ENCODE measurements at places on chromosomes 2 and 18.

- no peak for DNase-seq
Measured at GRCh38 chr2:175883586-175884194, 118.4 kb downstream of the LNPK start.

- DNase-seq: no peak
Measured at GRCh38 chr2:96340493-96341414, 5.2 kb downstream of the NCAPH start.

GRCh38 chr2:234464291-234464645 lies 32.6 kb downstream of the ARL4C start:
- no peak for DNase-seq

DNA sequence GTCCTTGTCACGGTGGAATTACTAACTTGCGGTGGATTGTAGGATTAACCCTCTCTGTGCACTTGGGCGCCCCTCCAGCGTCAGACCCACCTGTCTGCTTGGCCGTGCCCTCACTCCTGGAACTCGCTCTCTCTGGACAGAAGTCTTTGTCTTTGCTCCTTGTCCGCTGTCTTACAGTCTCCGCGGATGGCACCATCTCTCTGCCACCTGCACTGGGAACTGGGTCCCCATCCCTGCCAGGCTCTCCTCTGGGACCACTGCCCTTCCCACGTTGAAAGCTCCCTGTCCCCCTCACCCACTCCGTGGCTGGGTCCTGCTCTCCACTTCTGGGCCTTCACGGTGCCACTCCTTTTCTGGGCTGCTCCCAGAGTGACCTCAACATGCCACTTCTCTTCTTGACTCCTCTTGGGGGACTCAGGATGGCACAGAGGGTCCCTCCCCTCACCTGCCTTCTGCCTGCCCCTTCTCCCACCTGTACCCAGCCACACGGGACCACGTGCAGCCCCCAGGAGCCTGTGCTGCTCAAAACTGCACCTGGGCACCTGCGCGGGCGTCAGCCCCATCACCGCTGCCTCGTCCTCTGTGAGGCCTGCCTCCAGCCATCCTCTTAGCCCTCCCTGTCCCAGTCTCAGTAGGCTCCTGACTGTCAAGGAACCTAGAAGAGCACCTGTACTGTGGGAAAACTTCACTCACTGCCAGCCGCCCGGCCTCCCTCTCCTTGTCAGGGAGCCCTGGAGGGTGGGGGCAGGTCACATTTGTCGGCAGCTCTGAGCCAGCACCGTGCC lies 11.1 kb downstream of the CNDP2 start:
- DNase-seq: no peak

DNA sequence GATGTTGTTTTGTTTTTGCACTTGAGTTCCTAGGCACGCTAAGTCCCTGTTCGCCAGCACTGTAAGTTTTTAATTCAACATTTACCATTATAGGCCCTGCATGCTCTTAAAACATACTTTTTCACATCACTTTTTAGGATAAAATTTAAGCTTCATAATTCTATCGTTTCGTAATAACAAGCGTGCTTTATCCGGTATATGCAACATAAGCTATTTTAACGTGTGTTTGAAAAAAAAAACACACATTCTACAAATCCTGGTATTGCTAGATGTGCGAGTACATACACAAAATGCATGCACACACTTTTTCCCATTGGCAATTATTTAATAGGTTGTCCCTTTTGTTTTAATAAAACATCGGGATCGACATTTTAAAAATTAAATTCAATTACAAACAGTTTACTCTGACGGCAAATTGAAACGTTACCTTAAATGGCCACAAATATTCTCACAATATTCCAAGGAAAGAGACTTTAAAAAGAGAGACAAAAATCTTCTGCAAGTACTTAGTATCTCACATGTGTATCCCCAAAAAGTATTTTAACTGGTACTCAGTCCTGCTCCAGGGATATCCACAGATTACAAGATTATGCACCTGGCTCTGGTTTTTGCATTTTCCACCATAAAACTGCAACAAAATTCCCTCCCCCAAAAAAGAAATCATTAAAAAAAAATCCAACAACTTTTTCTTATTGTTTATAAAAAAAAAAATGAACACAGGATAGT lies 1.0 kb upstream of the TCF4 start:
- DNase-seq: no peak

- DNase-seq: no peak
Measured at GRCh38 chr18:34695310-34695709, 14.8 kb upstream of the DTNA start.

DNA sequence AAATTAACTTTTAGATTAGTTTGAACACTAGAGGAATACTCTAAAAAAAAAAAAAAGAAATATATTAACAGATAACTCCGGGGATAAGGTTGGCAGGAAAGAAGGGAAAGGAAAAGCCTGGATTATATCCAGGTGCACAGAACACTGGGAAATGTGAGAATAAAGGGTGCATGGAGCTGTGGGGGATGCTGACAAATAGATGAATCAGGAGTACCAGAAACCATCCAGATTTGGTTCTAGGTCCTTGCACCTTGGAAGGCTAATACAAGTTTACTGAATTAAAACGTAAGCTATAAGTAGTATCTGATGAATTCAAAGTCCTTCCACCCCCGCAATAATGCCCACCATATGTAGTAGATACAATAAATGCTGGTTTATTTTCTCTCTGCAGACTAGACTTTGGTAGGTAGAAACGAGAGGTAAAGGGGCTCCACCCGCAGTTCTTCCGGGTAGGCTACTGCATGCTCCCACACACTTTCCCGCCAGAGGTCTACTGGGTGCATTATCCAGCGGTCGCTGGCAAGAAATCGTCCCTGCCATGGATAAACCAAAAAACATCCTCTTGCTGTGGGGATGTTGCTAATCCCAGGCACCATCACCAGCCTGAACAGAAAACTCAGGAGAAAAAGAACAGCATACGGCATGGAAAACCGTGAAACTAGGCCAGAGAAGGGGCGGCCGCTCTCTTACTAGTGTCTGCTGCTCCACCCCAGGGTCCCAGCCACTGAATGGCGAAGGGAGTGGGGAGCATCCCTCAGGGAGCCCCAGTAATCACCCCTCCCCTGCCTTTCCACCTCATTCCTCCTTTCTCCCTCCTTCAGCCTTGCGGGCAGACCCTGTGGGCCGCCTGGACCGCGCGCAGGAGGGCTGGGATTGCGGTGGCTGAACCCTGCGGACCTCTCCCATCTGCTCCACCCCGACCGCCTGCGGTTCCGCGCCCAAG lies 1.5 kb downstream of the CNRIP1 start:
- DNase-seq: no peak

DNA sequence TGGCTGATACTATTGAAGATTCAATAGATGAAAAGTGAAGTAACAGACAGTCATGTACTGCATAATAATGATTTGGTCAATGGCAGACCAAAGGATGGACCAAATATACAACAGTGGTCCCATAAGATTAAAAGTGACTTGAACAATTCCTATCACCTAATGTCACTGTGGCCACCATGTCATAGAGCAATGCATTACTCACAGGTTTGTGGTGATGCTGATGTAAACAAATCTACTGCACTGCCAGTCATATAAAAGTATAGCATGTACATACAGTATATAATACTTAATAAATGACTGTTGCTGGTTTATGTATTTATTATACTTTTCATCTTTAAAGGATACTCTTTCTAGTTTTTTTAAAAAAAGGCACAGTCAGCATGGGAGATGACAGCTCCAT lies 99.9 kb downstream of the USP34 start:
- DNase-seq: no peak

- DNase-seq: no peak
Measured at GRCh38 chr18:43846299-43846698, 569.0 kb upstream of the SYT4 start.

DNA sequence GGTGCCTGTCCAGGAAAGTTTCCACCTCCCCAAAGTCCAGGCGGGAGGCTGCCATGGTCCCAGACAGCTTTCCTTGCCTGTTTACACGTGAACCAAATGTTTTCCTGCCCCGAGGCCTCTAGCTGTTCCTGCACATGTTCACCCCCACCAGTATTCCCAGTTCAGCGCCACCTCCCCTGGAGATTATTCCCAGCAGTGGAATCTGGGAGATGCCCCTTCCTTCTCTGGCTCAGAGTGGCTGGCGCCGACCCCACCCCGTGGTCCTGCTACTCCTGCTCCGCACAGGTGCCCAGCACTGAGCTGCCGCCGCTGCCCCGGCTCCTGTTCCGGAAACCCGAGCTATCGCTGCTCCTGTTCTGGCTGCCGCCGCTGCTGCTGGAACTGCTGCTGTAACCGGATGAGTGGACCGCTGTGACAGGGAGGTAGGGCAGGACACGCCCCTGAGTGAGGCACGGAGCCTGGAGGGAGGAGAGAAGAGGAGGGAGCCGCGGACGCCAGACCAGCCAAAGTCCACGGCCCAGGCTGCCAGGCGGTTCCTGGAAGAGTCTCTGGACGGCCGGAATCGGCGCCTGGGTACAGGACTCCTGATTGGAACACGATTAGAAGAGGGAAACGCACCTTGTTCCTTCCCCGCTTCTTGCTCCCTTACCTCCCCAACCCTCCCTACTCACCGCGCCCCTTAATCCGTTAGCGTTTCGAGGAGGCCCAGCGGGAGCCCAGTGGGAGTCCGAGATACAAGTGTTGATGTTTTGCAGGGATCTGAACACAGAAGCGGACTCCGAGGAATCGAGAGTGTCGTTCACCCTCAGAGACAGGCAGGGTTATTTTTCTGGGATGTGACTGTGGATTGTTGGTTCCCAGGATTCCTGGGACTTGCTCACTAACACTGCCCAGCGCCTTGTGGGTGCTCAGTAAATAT lies at the start of gene PDE11A:
Gene PDE11A (minus strand): TSS at position 395 of the 919 bp plus-strand sequence. CDS start 340 bp downstream, at position 55.
- peak; percentile 34 for DNase-seq

GRCh38 chr2:64666810-64667438 lies 13.2 kb upstream of the SERTAD2 start:
- no peak for DNase-seq

GRCh38 chr2:164810843-164811242 lies 30.8 kb downstream of the COBLL1 start:
- no peak for DNase-seq

DNA sequence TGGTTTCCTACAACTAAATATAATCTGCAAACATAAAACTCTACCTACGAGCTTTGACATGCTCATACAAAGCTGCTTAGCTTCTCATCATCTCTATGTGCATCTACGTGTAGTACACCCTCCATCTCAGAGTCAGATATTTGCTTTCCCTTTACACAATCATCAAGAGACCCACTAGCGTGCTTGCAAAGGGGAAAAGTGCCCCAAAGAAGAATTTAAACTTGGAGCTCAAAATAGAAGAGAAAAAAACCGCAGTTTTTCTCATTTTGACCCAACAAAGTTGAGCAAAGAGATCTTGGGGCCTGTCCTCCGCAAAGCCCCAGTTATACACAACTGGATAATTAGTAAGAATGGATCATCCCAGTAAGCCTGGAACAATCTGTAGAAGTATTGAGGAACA lies 104.1 kb downstream of the PAX3 start:
- no peak for DNase-seq

DNA sequence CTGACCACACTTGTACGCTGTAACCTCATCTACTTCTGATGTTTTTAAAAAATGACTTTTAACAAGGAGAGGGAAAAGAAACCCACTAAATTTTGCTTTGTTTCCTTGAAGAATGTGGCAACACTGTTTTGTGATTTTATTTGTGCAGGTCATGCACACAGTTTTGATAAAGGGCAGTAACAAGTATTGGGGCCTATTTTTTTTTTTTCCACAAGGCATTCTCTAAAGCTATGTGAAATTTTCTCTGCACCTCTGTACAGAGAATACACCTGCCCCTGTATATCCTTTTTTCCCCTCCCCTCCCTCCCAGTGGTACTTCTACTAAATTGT lies 2.1 kb downstream of the RHOB start:
- DNase-seq: no peak

- DNase-seq: no peak
Measured at GRCh38 chr2:194854941-194855340, 802.1 kb upstream of the SLC39A10 start.

GRCh38 chr2:197200051-197200761 lies 110.4 kb downstream of the ANKRD44 start:
- DNase-seq: no peak

DNA sequence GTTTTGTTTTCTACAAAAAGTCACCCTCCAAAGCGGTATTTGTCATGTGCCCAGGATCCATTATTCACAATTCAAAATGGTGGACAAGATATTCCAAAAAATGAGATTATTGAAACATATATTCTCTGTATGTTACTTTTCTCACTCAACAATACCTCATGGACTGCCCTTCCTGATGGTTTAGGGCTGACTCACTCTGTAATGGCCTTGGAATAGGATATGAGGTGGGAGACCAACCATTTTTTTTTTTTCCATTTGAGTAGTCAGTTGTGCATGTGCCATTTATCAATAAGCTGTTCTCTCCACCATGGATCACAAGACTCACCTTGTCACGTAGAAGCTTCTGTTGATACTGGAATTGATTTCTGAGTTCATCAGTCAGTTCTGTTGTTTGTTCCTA lies 64.5 kb downstream of the LYPD6 start:
- DNase-seq: no peak

- no peak for DNase-seq
Measured at GRCh38 chr18:25517881-25518715, 166.1 kb upstream of the ZNF521 start.

- DNase-seq: peak; percentile 55
Measured at GRCh38 chr2:130824492-130825061, 12.1 kb upstream of the ARHGEF4 start.

GRCh38 chr2:241375300-241375699 lies 19.2 kb downstream of the FARP2 start:
- no peak for DNase-seq

DNA sequence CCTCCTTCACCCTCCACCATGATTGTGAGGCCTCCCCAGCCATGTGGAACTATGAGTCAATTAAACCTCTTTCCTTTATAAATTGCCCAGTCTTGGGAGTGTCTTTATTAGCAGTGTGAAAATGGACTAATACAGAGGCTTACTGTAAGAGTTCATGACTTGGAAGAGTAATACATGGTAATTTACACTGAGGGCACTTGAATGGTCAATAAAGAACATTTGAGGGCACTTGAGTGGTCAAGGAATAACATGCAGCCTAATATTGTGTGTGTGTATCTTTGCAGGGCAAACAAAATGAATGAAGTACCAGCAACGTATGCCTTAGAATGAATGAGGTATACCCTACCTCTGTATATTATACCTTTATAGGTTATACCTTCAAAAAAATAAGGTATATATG lies 190.4 kb upstream of the SOX11 start:
- DNase-seq: no peak

GRCh38 chr2:212537726-212538304 lies 787 bp downstream of the ERBB4 start:
- DNase-seq: no peak

- no peak for DNase-seq
Measured at GRCh38 chr2:163553601-163554000, 182.2 kb downstream of the FIGN start.

GRCh38 chr2:43430489-43430888 lies 165.3 kb downstream of the THADA start:
- no peak for DNase-seq

GRCh38 chr2:216934151-216934550 lies 74.3 kb upstream of the TNP1 start:
- DNase-seq: no peak

DNA sequence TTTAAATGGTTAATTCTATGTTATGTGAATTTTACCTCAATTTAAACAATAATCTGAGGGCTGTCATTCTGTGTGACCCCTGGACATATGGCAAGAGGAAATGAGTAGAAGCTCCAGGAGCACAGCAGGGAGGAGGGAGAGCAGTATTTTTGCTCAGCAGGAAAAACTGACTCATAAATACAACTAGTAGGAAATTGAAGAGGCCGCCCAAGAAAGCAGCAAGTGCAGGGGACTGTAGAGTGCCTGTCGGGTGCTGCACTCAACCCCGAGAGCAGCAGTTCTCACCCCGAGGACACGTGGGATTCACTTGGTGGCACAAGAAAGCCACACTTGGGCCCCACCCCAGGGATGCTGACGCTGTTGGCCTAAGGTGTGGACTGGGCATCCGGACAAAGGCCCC lies 60.8 kb downstream of the NPAS2 start:
- DNase-seq: no peak

All from activated CD4-positive, CD25-positive, alpha-beta regulatory T cell treated with anti-CD3 and anti-CD28 coated beads, Interleukin-2, amount 50 U/mL, for 72 hours (primary cell).